ENCODE measurements at places on chromosomes 3 and 15.

DNA sequence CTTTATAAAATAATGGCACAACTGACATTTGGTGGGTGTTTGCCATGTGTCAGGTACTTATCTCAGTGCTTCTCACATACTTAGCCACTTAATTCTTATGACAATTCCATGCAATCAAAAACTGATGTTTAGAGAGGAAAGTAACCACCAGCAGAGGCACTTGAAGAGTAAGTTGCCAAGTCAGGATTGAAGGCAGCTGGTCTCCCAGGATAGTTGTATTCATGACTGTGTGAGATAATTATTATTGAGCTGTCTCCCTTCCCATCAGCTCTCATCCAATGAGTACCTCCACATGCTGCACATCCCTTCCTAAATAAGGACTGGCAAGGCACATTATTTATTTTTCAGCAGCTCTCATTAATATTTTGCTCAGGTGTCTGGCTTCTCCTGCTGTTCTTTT, 4.8 kb downstream of the VEPH1 start:
- no peak for DNase-seq

DNA sequence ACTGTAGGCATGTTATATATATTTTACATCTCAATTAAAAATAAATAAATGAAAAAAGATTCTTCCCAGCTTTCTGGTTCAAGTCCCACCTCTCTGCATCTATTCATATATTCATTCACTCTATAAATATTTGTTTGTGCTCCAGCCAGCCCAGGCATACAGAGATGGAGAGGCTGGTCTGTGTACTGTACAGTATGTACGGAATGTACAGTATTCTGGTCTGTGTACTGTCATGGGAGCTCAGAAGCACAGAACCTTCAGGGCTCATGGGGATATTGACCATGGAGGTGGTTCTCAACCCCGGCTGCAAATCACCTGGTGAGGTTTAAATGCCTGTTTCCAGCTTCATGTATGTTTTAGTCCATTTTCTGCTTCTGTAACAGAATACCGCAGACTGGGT, 13.8 kb downstream of the CORO2B start:
- DNase-seq: no peak

- peak; percentile 81 for DNase-seq
Measured at GRCh38 chr3:129428376-129429079, at the start of gene EFCAB12. TSS of gene EFCAB12 (minus strand) at chr3:129428636. CDS start at chr3:129428488, 148 bp downstream.

- no peak for DNase-seq
Measured at GRCh38 chr3:184178521-184179138, 4.0 kb downstream of the AP2M1 start.

All from stimulated activated CD4-positive, alpha-beta T cell treated with anti-CD3 and anti-CD28 coated beads, Interleukin-1b, Interleukin-23, amount 100 ng/mL, for 24 hours (primary cell).